SIG-M5 (cell line): ENCODE measurements at places on chromosomes 3 and 15.

- no peak for DNase-seq
These were observed 38.6 kb downstream of the TAFA4 start for GRCh38 chr3:68893600-68894239.

DNA sequence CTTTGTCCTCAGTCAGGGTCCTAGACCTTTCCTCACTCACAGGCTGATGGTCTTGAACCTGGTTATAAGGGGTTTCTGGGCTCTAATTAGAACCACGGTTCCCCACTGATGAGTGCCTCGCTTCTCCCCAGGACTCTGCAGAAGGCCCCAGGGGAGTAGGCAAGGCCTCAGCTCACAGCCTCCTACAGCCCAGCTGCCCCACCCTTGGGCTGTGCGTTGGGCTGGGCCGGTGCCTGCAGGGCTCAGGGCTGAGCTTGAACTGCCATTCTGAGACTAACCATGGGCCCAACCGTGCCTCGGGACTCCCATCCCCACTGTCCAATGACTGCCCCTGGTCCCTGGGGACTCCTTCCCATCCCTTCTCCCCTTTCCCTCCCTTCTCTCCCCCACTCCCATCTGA lies 25.6 kb downstream of the CLEC3B start:
- DNase-seq, result no peak

GRCh38 chr15:57251308-57251707 lies 125.0 kb upstream of the CGNL1 start:
- DNase-seq, result no peak

GRCh38 chr3:49614936-49615335 lies 59.2 kb upstream of the APEH start:
- DNase-seq, result no peak

DNA sequence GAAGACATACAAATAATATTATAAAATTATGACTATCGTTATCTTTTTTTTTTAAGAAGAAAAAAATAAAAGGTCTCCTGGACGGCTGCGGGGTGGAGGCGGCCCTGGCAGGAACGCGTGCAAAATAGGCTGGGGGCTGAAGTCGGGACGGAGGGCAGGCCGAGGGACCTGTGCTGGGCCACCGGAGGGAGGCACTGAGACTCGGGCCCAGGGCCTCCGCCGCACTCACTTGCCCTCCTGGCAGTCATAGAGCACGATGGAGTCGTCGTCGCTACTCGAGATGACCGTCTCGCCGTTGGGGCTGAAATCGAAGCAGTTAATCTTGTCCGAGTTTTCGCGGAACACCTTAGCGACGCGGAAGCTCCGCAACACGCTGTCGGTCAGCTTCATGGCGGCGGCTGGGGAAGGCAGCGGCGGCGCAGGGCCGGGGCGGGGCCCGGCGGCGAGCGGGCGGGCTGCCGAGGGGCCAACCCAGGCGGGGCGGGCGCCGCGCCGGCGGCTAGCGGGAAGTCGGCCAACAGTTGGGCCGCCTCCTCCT lies 408 bp downstream of the WDR82 start:
- no peak for DNase-seq

DNA sequence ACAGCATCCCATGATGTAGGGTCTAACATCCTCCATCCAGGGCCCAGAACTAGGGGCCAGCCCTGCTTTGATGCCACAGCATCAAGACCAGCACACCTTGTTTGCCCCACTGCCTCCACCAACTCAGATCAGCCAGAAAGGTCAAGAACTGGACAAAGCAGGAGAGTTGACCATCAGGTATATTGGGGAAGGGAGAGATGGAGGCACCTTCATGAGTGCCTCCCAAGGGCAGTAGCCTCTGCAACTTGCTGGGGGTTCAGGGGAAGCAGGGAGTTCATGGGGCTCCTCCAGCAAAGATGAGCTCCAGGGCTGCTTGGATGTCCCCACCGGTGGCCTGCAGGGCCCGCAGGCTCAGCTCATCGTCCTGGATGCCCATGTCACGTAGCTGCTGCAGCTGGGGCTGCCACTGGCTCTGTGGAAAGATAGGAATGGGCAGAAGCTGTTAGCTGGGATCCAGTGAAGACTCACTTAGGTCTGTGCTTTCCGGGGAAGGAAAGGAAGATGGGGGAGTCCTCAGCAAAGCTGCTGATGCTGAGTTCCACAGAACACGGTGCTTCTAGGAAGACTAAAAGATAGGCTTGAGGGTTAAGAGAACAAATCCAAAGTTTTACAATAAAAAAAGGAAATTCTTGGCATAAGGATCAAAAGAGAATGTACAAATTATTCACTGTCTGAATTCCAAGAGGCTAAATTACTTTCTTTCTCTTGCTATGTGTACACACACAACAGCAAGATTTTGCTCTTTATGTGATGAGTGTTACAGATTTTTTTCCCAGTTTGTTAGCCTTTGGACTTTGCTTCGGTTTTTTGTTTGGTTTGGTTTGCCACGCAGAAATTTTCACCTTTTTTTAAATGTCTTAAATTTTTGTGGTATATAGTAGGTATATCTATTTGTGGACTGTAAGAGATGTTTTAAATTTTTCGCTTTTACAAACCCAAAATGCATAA lies 12.3 kb upstream of the SEMA7A start:
- no peak for DNase-seq

- DNase-seq, result no peak
These were observed 149.7 kb downstream of the THRB start for GRCh38 chr3:24344784-24345439.

- no peak for DNase-seq
These were observed 51.9 kb upstream of the GAP43 start for GRCh38 chr3:115571413-115571812.

DNA sequence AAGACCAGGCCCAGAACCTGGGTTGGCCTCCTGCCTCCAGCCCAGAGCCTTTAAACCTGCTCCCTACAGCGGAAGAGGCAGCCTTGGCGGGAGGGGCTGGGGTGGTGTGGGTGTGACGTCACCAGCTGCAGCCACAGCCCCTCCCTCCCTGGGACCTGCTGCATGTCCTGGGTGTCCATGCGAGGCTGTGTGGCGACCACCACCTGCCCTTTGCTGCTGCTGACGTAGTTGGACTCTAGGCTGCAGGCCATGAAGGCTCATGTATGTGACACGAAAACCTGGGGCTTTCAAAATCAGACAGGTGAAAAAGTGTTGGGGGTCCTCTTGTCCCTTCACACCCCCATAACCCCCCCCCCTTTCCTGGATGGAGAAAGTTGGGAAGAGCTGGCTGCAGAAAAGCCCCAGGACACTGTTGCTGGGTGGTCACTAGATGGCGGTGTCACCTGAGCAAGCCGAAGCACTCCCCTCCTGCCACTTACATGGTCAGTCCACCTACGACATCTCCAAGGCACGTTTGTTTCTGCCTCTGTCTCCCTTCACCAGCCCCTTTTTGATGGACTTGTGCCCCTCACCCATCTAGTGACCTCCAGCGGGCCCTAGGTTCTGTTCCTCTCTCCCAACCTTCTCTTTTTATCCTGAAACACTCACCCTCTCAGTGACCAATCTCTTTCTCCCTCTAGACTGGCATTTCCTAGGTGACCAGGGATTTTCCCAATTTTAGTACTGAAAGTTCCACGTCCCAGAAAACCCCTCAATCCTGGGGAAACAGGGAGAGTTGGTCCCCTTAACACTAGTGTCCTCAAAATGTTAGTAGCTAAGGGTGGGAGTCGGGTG lies 35.2 kb downstream of the SLC6A20 start:
- no peak for DNase-seq

DNA sequence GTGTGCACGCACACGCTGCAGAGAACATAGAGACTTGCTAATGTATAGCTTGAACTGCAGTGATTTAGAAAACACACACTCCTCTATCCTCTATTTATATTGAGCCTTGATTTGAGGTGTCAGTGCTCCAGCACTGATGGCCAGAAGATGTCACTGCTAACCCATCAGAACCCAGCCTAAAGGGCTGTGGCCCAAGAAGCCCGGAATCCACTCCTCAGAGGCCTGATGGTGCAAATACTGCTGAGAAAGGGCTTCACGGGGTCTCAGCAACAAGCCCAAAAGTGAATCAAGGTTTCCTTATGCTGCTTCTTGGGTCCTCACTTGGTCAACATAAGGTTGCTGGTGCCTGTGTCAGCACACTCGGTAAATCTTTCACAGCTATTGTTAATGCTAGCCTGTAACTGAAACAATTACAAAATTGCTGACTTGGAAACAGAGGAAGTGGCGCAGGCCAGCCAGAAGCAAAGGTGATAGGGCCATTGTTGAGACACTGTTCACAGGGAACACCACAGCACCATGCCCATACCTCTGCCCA lies 60.3 kb downstream of the HEG1 start:
- no peak for DNase-seq
